ENCODE measurements at places on chromosomes 16 and 17.

DNA sequence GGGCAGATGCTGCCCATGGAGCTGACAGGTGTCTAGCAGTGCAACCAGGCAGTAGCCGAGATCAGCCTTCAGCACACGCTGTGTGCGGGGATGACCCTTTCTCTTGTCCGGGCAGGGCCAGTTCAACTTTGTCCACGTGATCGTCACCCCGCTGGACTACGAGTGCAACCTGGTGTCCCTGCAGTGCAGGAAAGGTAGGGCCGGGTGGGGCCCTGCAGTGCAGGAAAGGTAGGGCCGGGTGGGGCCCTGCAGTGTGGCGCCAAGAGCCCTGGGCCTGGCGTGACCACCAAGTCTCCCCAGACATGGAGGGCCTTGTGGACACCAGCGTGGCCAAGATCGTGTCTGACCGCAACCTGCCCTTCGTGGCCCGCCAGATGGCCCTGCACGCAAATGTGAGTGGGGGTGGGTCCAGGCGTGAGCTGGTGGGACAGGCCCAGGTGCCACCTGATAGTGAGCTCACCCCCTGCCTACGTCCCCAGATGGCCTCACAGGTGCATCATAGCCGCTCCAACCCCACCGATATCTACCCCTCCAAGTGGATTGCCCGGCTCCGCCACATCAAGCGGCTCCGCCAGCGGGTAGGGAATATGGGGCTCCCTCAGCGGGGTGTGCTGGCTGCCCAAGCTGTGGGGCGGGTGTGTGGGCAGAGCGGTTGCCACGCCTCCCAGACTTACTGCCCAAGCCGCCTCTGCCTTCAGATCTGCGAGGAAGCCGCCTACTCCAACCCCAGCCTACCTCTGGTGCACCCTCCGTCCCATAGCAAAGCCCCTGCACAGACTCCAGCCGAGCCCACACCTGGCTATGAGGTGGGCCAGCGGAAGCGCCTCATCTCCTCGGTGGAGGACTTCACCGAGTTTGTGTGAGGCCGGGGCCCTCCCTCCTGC is 40.2 kb downstream of the TSC2 start:
- DNase-seq, result no peak

- DNase-seq, result no peak
Measured at GRCh38 chr16:11139326-11140097, 116.5 kb downstream of the SOCS1 start.

DNA sequence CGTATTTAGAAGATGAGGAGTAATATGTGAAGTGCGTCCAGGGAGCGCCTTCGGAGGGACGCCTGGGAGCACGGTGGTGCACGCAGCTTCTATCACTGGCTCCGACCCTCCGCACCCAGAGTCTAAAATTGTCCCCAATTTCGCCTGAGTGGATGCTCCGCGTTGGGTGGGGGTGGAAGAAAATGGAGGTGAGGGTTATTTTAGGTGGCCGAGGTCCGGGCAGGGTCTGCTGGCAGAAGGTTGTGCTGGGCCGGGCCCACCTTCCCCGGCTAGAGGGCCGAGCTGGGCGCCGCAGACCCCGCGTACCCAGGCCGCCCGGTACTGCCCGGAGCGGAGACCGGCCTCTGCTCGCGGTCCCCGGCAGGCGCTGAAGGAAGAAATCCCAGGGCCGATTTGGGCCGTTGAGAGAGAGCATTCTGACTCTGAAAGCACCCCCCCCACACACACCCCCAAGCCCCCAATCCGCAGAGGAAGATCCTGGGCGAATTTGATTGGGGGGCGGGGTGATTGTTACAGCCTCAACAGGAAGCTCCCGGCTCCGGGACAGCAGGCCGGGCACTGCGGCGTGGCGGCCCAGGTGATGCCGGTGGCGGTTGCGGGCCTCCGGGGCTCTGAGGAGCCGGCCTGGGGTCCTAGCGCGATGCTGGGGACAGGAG is 3.0 kb downstream of the BAHCC1 start:
- no peak for DNase-seq

- no peak for DNase-seq
Measured at GRCh38 chr17:64385187-64386083, 5.2 kb downstream of the PECAM1 start.

DNA sequence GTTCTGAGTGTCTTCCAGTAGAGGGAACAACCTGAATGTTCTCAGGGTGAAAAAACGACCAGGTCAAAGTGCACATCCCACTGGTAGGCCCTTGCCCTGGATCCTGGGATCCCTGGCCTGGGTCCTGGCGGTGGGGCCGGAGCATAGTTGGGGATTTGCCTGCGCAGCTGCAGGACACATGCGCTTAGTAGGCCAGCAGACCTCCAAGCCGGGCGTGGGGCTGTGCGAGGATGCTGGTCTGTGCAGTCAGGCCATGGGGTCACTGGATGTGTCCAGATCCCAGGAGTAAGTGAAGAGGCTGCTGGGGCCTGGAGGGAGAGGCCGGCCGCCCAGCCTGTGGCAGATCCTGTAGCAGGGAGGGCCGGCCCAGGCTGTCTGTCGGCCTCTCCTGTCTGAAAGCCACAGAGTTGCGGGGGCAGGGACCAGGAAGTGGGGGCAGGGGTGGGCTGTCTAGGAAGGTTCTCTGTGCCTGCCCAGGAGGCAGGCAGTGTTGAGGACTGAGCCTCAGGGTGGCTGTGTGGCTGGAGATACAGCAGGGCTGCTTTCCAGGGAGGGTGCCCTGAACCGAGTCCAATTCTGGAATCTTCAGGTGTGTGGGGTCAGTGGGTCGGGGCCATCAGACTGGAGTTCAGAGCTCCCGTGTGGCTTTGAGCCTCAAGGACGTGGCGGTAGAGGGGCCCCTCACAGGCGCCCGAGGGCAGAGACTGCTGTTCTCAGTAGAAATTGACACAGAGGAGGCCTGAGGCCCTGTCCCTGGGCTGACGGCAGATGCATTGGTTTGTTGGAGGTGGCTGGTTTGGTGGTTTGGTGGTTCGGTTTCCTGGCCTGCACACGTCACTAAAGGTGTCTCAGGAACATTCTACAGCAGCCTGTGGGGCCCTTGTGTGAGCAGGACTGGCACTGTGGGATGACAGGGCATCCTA is 17.2 kb upstream of the NUDT16L1 start:
- DNase-seq, result peak; percentile 42

DNA sequence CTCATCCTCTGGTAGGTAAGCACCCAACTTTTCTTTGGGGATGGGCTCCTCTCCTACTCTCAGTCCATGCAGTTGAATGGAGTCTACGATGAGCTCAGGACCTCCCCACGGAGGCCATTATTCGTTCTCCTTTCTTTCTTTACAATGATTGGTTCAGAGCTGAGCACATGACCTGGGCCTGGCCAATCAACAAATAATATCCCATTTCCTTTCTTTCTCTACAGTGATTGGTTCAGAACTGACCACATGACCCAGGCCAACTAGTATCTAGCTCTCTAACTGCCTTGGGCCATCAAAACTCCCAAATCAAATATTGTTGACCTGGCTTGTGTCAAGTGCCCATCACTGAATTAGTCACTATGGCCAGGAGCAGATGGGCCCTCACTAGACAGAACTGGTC is 129.2 kb downstream of the USP31 start:
- DNase-seq, result no peak

GRCh38 chr17:83028851-83029250 is 50.6 kb upstream of the METRNL start:
- DNase-seq, result no peak

GRCh38 chr17:62965174-62965685 is 805 bp upstream of the TANC2 start:
- no peak for DNase-seq

DNA sequence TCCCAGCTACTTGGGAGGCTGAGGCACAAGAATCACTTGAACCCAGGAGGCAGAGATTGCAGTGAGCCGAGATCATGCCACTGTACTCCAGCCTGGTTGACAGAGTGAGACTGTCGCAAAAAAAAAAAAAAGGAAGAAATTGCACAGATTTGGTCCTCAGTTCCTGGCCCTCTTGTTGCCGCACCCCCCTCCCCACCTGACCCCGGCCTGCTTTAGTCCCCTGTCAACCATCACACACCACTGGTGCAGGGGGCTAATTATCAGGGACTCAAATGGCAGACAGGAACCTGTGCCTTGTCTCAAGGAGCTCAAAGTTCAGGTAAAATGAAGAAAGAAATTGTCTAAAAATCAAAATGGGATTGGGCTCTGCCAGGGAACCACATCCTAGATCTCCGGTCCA is 28.1 kb downstream of the NGFR start:
- DNase-seq, result no peak

- DNase-seq, result no peak
Measured at GRCh38 chr16:31297496-31297895, 37.7 kb downstream of the ITGAM start.

- no peak for DNase-seq
Measured at GRCh38 chr16:24854607-24855171, 8.9 kb downstream of the SLC5A11 start.

DNA sequence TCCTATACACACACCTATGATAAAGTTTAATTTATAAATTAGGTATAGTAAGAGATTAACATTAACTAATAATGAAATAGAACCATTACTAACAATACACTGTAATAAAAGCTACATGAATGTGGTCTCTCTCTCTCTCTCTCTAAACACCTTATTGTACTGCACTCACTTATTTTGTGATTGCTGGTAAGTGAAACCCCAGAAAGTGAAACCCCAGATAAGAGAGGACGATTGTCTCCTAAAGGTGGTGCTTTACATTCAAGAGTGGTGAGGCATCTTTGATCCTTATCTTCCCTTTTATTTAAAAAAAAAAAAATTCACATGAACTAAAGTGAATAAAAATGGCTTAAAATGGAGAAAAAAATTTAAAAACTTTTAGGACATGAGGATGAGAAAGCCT is 80.1 kb upstream of the TRAP1 start:
- no peak for DNase-seq

GRCh38 chr16:23742766-23743165 is 12.1 kb upstream of the CHP2 start:
- no peak for DNase-seq

DNA sequence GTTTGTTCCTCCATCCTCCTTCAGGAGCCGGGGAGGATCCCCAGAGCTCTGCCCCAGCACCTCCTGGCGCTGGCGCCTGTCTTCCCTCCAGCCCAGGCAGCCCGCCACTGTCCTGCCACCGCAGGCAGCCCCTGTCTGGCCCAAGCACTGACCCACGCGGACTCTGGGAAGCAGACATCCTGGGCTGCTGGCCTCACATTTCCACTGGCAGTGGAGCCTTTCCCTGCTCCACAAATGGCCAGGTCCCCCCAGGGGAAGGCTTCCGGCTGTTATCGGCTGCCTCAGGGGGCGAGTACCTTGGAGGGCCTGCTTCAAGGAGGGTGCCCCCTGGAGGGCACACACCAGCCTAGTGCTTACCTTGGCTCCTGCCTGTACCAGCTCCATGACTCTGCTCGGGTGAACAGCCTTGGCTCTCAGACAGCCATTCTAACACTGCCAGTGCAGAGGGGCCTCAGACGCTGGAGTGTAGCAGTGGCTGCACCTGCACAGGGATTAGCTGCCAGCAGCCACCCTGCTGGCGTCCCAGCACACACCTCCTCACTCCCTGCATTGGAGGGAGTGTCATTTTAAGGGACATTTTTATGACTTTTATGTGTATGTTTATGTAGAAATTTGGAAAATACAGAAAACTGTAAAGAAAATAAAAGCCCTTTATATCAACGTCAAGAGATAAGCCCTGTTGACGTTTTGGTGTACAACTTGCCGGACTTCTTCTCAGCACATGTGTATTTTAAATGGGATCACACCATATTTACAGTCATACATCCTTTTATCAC is 21.0 kb downstream of the ACE start:
- no peak for DNase-seq

- no peak for DNase-seq
Measured at GRCh38 chr16:8673611-8674412, 605 bp upstream of the ABAT start.

GRCh38 chr17:76551685-76552084 is 11.8 kb downstream of the PRCD start:
- no peak for DNase-seq

DNA sequence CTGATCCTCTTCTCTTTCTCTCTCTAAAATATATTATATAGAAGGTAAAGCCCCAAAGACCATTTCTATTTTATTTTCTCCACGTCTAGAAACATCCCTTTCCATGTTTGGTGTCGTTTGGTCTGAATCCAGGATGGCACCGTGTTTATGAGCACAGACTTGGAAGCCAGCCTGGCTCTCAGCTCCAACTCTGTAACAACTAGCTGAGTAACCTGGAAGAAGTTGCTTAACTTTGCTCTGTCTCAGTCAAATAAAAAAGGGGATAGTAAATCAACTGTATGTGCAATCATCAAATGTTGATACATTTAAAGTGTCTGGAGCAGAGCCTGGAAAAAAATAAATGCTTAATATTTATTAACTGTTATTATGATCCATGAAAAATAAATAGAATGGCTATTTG is 249.8 kb upstream of the MAF start:
- DNase-seq, result no peak

DNA sequence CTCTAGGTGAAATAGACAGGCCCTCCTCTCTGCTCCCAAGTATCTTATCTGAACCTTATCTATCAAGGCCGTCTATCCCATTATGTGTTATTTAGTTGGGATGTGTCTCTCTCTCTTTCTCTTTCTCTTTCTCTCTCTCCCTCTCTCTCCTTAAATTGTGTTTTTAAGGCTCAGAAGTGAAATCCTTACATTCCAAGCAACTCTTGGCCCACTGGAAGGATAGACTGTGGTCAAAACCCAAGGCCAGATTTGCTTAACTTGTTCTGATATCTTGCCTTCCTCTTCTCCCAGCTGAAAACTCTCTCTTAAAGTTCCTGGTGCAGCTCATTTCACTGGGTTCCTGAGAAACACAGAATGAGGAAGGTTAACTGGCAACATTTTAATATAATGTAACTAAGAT is 14.7 kb downstream of the CDRT4 start:
- no peak for DNase-seq
